Chondrocyte (in vitro differentiated cells): ENCODE measurements at places on chromosomes 7 and 10. TPM values are rescaled to one million over a fixed set of nuclear protein-coding genes. Genes with fewer than 3 reads are reported as not detected.

The PYROXD2 gene
- total RNA-seq: 5.6 to 9.4 TPM (median 8.3 TPM) in 3 replicates

DNA sequence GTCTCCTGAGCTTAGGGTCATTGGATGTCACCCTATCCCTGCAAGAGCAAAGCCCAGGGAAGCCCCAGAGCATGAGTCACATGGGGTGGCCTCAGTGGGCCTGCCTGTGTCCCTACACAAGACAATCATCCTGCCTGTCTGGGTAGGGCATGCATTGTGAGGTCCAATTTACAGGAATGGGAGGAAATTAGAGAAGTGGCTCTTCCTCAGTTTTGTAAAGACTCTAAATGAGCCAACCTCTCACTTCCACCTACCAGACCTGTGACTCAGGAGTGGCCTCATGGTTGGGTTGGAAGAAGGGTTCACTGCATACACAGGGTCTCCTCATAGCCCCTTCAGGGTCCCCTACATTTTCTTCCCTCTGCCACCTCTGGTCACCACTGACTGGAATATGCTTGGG, 43.6 kb upstream of the SMNDC1 start:
- no peak overlapping the region for H3K4me3 ChIP-seq
- H3K4me1 ChIP-seq: peaks cover 8% of the 10 kb centered on the region
- no peaks in the 10 kb centered on the region for H3K27me3 ChIP-seq
- H3K27ac ChIP-seq: no peak overlapping the region
- no peaks in the 10 kb centered on the region for H3K36me3 ChIP-seq
- DNase-seq: no peak

GRCh38 chr10:44416936-44417335, 32.0 kb upstream of the CXCL12 start:
- peaks cover 3% of the 10 kb centered on the region for H3K27me3 ChIP-seq
- peaks cover 7% of the 10 kb centered on the region for H3K4me1 ChIP-seq
- no peak overlapping the region for H3K4me3 ChIP-seq
- H3K27ac ChIP-seq: no peak overlapping the region

GRCh38 chr10:70513848-70514309, 35.3 kb downstream of the PALD1 start:
- no peaks in the 10 kb centered on the region for H3K36me3 ChIP-seq
- H3K4me1 ChIP-seq: peaks cover 49% of the 10 kb centered on the region
- H3K27ac ChIP-seq: no peak overlapping the region
- H3K4me3 ChIP-seq: no peak overlapping the region
- no peak for DNase-seq

The GARIN1A gene
- total RNA-seq: 2.8 to 6.6 TPM (median 2.8 TPM) in 3 replicates

The ARMC3 gene
- 0.27 to 0.28 TPM in 2 of 3 replicates, not detected in the other for total RNA-seq

DNA sequence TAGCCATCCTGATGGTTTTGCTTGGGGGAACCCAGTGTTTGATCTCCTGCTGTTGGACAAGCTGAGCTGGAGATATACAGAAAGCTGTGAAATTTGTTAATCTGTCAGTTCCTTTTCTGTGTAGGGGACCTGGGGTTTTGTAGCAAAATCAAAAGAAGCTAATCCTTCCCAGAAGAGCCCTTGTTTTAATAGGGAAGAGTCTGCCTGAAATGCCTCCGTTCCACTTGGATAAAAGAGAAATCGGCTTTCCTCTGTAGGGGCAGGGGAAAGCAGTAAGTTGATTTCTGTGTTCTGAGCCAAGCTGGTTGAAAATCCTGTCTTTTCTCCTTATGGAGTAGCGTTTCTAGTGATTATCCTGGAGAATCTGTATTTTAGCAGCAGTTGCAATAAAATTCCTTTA, 472.6 kb downstream of the SORCS3 start:
- no peak overlapping the region for H3K27ac ChIP-seq
- no peaks in the 10 kb centered on the region for H3K4me1 ChIP-seq
- H3K4me3 ChIP-seq: no peak overlapping the region
- no peak for DNase-seq
- H3K36me3 ChIP-seq: no peaks in the 10 kb centered on the region

DNA sequence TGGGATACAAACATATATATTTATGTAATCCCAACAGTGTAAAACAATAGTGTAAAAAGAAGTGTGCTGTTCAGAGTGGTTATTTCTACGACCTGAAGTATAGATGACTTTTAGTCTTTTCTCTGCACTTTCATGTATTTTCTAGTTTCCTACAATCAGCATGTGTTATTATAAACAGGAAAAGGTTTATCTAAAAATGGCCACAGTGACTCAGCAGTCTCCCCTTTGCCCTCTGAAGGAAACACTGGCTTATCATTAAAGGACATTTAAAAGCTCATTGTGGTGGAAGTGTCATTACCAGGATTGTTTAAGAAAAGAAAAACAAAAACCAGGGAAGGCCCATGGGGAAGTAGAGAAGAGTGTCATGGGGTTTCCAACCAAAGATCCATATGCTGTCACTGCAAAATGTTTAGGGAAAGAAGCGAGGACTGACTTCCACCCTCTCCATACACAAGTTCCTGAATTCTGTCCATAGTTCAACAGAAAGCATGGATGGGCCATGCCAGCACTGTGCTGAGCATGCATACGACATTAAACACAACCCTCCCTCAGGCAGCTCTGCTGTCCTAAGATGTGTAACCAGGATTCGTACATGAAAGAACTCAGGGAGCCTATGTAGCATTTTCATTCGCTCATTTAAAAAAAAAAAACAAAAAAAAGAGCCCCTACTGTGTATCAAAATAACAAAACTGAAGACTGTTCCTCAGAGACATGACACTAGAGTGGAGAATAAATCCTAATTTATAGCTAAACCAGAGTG, 10.2 kb downstream of the CYREN start:
- H3K27me3 ChIP-seq: no peaks in the 10 kb centered on the region
- no peak for DNase-seq
- H3K4me1 ChIP-seq: peaks cover 28% of the 10 kb centered on the region

The PILRA gene
- 0.60 to 0.92 TPM (median 0.62 TPM) in 3 replicates for total RNA-seq

DNA sequence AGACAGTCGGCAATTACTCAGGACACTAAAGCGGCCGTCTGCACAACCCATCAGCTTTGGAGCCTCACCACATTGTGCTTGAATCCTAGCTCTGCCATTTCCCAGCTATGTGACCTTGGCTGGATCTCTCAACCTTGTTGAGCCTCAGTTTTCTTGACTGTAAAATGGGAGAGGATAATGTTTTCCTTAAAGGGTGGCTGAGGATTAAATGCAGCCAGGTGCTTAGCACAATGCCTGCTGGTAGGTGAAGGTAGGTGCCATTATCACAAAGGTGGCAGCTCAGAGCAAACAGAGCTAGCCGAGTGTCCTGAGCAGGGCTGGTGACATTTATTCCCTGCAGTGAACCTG, 508.5 kb upstream of the ZMIZ1 start:
- peaks cover 2% of the 10 kb centered on the region for H3K27me3 ChIP-seq
- no peak overlapping the region for H3K4me3 ChIP-seq
- H3K36me3 ChIP-seq: no peaks in the 10 kb centered on the region
- peaks cover 20% of the 10 kb centered on the region for H3K4me1 ChIP-seq
- H3K27ac ChIP-seq: no peak overlapping the region
- no peak for DNase-seq

- no peaks in the 10 kb centered on the region for H3K27me3 ChIP-seq
- no peak for DNase-seq
- no peak overlapping the region for H3K27ac ChIP-seq
- H3K36me3 ChIP-seq: no peaks in the 10 kb centered on the region
- H3K4me1 ChIP-seq: peaks cover 9% of the 10 kb centered on the region
These were observed 20.9 kb downstream of the CD36 start for GRCh38 chr7:80659120-80660055.

- peaks cover 27% of the 10 kb centered on the region for H3K4me1 ChIP-seq
- no peak for DNase-seq
- no peaks in the 10 kb centered on the region for H3K27me3 ChIP-seq
- peak overlapping the region; percentile 22 for H3K27ac ChIP-seq
These were observed 291.2 kb upstream of the FZD1 start for GRCh38 chr7:90972906-90973550.

GRCh38 chr10:33428682-33429081, 94.2 kb upstream of the NRP1 start:
- H3K36me3 ChIP-seq: no peaks in the 10 kb centered on the region
- no peaks in the 10 kb centered on the region for H3K27me3 ChIP-seq
- no peak for DNase-seq
- peaks cover 11% of the 10 kb centered on the region for H3K4me1 ChIP-seq
- H3K27ac ChIP-seq: no peak overlapping the region

The ARHGAP21 gene
- total RNA-seq: 97.7 to 162 TPM (median 108 TPM) in 3 replicates

- no peaks in the 10 kb centered on the region for H3K27me3 ChIP-seq
- peak overlapping the region; percentile 79 for H3K27ac ChIP-seq
- H3K4me1 ChIP-seq: peaks cover 19% of the 10 kb centered on the region
- no peaks in the 10 kb centered on the region for H3K36me3 ChIP-seq
- DNase-seq: no peak
These were observed 311.2 kb downstream of the RNLS start for GRCh38 chr10:88271761-88272543.

The FAM25A gene
- total RNA-seq: not detected in 3 replicates

The NXPH1 gene
- total RNA-seq: not detected in 3 replicates

GRCh38 chr7:27161214-27161720, 4.1 kb downstream of the HOXA9 start:
- no peak overlapping the region for H3K27ac ChIP-seq
- peaks cover 71% of the 10 kb centered on the region for H3K27me3 ChIP-seq
- peaks cover 4% of the 10 kb centered on the region for H3K36me3 ChIP-seq
- peak overlapping the region; percentile 69 for H3K4me3 ChIP-seq

The OR6B1 gene
- not detected in 3 replicates for total RNA-seq

GRCh38 chr10:119940487-119940886, 48.0 kb downstream of the SEC23IP start:
- H3K36me3 ChIP-seq: peaks cover 30% of the 10 kb centered on the region
- H3K4me3 ChIP-seq: no peak overlapping the region
- H3K27ac ChIP-seq: peak overlapping the region; percentile 88
- peaks cover 24% of the 10 kb centered on the region for H3K4me1 ChIP-seq
- no peak for DNase-seq

- H3K27me3 ChIP-seq: no peaks in the 10 kb centered on the region
- no peak overlapping the region for H3K27ac ChIP-seq
- no peaks in the 10 kb centered on the region for H3K36me3 ChIP-seq
- no peak overlapping the region for H3K4me3 ChIP-seq
- peaks cover 14% of the 10 kb centered on the region for H3K4me1 ChIP-seq
These were observed 132.3 kb downstream of the THSD7A start for GRCh38 chr7:11699666-11700065.

DNA sequence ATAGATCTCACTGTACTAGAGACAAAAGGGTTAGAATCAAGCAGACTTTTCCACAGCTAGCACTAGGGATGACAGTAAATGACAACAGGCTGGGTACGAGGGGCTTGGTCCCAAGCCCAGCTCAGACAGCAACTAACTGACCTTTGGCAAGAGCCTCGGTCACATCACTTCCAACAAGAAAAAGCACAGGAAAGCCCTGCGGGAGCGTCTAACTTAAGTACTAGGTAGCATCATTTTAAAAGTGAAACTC, 22.8 kb downstream of the CALML3 start:
- H3K27me3 ChIP-seq: no peaks in the 10 kb centered on the region
- peaks cover 6% of the 10 kb centered on the region for H3K4me1 ChIP-seq

DNA sequence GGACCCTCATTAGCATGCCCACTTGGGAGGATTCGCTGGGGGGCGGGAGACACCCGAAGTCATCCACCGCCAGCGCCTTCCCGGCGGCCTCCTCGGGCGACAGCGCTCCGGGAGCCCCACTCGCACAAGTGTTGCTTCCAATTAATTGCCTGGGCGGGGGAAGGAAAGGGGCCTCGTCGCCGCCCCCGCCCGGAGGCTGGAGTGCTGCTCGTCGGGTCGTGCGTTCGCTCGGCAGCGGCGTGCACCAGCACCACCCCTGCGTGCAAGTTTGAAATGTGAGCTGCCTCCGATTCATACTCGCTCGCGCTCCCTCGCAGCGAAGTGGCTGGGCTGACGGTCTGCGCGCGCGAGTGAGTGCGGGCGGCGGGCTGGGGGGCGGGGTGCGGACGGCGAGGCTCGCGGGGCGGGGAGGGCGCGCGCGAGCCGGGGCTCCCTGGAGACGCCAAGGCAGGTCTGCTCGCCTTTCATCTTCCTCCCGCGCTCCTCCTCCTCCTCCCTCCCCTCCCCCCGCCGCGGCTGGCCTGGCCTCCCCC, 104.6 kb upstream of the PPIF start:
- no peaks in the 10 kb centered on the region for H3K36me3 ChIP-seq
- no peak for DNase-seq
- H3K27me3 ChIP-seq: no peaks in the 10 kb centered on the region
- H3K27ac ChIP-seq: no peak overlapping the region
- H3K4me1 ChIP-seq: peaks cover 61% of the 10 kb centered on the region

GRCh38 chr10:19606968-19607367, 209.3 kb upstream of the PLXDC2 start:
- no peak for DNase-seq
- no peaks in the 10 kb centered on the region for H3K4me1 ChIP-seq
- H3K27me3 ChIP-seq: no peaks in the 10 kb centered on the region

GRCh38 chr7:134186027-134186426, 58.9 kb downstream of the LRGUK start:
- H3K27me3 ChIP-seq: no peaks in the 10 kb centered on the region
- H3K36me3 ChIP-seq: no peaks in the 10 kb centered on the region
- H3K4me1 ChIP-seq: no peaks in the 10 kb centered on the region
- DNase-seq: no peak
- H3K4me3 ChIP-seq: no peak overlapping the region
- H3K27ac ChIP-seq: no peak overlapping the region

The CCSER2 gene
- total RNA-seq: 74.2 to 80.0 TPM (median 78.8 TPM) in 3 replicates

DNA sequence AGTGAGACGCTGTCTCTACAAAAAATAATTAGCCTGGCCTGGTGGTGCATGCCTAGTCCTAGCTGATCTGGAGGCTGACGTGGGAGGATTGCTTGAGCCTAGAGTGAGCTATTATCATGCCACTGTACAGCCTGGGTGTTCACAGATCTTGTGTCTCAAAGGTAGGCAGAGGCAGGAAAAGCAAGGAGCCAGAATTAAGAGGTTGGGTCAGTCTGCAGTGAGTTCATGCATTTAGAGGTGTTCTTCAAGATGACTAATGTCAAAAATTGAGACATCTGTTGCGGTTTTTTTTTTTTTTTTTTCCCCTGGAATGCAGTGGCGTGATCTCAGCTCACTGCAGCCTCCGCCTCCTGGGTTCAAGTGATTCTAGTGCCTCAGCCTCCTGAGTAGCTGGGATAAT, 5.4 kb downstream of the PPIA start:
- peaks cover 35% of the 10 kb centered on the region for H3K36me3 ChIP-seq
- H3K27me3 ChIP-seq: no peaks in the 10 kb centered on the region
- peak overlapping the region; percentile 12 for H3K27ac ChIP-seq
- H3K4me1 ChIP-seq: peaks cover 35% of the 10 kb centered on the region
- DNase-seq: no peak
- H3K4me3 ChIP-seq: no peak overlapping the region

- peaks cover 61% of the 10 kb centered on the region for H3K4me1 ChIP-seq
- peak overlapping the region; percentile 92 for H3K27ac ChIP-seq
- H3K27me3 ChIP-seq: no peaks in the 10 kb centered on the region
These were observed 675 bp downstream of the IL6 start for GRCh38 chr7:22727714-22728035.
